ENCODE measurements at places on chromosomes 13 and 19. TPM values are rescaled to one million over a fixed set of nuclear protein-coding genes. Genes with fewer than 3 reads are reported as not detected.

DDX39A gene
- 60.7 TPM for total RNA-seq

C5AR1 gene
- total RNA-seq: 5.0 TPM

DNA sequence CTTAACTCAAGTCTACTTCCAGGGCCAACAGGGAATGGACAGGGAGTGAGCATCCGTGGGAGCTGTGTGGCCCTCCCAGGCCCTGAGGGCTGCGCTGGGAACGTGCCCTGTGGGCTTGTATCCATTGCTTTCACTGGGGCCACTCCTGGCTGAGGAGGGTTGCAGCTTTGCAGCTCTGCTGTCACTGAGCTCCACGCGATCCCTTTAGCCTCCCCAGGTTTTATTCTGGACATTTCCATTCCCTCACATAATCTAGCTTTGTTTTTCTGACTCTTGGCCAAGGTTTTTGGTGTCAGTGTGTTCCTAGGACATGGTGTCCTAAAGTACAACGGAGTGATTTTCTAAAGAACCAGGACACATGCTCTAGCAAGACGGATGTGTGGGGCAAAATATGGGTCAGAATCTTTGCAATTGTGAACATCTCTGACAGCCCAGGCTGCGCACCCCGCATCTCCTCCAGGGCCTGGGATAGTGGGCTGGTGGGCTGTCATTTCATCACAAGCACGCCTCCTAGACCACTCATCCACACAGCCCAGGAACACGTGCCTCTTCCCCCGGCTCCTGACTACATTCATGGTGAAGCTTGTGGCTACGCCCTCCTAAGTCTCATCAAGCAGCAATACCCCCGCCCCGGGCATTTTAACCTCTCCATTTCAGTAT is 28.0 kb downstream of the GGACT start:
- DNase-seq: no peak

DNA sequence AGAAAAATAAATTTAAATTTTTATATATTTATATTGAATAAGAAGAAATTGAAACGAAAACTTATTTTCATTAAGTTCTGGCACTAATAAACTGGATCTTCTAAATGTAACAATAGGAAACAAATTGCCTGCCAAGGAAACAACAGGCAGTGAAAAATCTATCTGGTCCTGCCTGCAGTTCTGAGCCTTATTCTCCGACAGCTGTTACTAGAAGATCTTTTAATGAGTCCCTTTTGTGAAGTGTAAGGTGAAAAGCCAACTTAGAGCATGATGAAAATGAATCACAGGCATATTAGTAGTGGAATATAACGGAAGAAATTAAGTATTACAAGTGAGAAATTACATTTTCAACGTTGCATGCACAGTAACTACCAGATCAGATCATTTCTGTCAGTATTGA is 1002.7 kb upstream of the PCDH20 start:
- no peak for DNase-seq

DNA sequence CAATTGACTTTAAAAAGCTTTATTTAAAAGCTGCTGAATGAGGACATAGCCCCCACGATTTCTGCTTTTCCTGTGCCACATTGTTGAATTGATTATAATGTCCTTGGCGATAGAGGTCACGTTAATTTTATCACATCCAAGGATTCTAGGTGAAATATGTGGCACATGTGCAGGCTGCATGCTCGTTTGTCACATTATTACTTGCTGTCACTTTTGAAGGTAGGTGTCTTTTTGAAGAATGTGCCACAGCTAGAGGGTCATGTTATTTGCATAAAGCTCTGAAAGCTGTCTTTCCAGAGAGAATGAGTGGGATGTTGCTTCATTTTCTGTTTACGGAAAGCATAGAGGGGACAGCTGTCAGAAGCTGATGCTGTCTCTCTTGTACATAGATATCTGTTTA is 927.6 kb upstream of the ATXN8OS start:
- no peak for DNase-seq

GRCh38 chr13:25237083-25237482 is 50.2 kb downstream of the MTMR6 start:
- no peak for DNase-seq

DNA sequence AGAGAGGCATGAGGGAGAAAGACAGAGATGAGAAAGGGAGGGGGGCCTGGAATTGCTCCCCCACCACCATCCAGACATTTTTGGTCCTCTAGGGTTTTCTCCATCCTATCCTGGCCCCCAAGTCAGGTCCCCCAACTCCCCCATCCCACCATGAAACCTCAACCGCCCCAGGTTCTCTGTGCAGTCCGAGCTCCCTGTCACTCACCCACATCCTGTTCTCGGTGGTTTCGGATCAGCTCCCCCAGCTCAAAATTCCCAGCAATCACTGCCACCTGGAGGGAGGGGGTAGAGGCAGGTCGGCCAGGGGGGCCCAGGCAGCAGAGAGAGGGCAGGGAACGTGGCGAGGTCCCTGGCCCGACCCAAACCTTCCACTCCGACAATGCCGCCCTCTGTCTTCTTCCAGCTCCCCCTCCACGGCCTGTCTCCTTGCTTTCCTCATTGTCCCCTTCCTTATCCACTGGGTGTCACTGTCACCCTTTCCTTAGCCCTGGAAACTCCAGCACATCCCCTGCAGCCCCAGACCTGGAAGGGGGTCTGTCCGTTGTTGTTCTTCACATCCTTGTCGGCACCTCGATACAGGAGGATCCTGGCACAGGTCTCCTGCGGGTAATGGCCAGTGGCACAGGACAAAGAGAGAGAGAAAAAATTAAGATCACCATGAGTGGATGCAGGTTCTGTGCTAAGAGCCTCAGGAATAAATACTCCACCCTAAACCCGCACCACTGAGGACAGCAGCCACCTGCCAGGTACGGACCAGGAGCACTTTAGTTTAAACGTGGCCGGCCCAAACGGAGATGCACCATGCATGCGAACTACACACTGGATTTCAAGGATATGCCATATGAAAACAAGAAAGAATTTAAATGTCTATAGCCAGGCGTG is 15.4 kb downstream of the SHANK1 start:
- no peak for DNase-seq

Measured in tibial nerve (tissue), 4 donors.